ENCODE measurements at places on chromosomes 4 and X.

- no peak for DNase-seq
These were observed 119.8 kb downstream of the DHX15 start for GRCh38 chr4:24464566-24464965.

DNA sequence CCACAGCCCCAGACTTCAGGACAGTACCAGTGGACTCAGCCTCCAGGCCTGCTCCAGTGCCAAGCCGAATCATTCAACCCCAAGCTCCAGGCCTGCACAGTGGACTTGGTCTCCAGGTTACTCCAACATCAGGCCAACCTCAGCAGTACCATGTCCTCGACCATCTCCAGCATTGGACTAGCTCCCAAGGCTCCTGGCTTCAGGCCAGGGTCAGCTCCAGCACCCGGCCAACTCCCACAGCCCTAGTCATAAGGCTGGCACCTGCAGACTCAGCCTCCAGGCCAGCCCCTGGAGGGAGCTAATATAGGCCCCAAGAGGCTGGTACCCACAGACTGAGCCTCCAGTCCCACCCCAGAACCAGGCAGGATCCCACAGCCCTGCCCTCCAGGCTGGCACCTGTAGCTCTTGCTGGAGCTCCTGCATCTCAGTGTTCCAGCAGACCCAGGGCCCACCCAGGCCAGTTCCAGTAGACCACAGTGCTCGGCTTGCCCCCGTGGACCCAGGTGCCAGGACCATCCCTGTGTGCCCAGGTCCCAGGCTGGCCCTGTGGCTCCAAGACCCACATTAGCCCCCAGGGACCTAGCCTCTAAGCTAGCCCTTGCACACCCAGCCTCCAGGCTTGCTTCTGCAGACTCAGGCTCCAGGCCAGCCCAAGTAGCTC lies 25.6 kb downstream of the ZMAT1 start:
- DNase-seq = no peak

- no peak for DNase-seq
These were observed 182.4 kb downstream of the NR3C2 start for GRCh38 chr4:148259841-148260240.

DNA sequence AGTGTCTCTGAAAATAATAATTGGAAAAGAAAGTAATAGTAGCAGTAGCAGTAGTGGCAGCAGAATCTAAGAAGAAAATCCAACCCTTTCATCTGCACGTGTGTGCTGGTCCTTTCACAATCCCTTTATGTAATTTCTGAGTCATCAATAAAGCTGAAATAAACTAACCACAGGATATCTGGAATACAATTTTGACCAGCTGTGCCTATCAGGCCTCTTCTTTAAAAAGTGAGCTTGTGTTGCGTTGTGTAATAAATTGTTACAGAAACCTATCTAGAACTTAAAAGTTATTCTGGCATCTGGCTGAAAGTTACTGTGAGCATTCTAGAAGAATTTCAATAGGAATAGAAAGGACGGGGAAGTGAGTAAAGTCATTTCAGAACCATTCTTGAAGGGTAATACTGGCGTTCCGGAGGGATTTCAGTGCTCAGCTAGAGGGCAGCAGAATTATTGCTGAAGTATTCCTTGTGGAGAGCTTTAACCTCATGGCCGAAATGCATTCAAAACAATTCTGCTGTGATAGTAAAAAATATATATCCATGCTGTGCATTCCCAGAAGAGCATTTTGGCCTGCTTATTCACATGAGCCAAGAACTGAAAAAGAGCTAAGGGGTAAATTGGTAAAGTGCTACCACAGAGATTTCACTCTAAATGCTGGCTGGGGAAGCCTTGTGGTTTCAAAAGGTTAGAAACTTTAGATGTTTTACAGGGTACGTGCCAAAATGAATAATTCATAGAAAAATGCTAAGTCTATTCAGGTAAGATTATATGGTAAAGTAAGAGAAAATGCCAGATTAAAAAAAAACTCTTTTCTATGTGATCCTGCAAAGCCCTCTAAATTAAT lies 260.6 kb downstream of the NKX6-1 start:
- peak; percentile 68 for DNase-seq

GRCh38 chr4:1367230-1367935 lies 20.4 kb downstream of the UVSSA start:
- no peak for DNase-seq

- DNase-seq = peak; percentile 100
These were observed 435.8 kb downstream of the SPRY1 start for GRCh38 chr4:123832173-123833026.

DNA sequence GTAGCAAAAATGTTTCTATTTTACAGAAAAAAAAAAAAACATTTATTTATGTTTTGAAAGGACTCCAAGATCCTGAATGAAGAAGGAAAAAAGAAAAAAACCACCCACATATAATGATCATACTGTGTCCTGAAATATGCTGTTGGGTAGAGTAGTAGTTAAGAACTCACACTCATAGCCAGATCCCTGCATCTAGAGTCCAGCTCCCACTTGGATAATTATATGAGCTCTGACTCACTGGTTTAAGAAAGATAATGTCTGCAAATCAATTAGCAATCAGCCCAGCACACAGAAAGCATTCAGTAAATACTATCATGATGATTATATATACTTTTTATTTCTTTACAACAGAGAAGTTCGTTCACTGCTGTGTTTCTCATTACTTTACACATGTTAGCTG lies 46.7 kb upstream of the MXRA5 start:
- DNase-seq = no peak

- no peak for DNase-seq
These were observed 181.0 kb upstream of the EOLA2 start for GRCh38 chrX:150119323-150119722.

DNA sequence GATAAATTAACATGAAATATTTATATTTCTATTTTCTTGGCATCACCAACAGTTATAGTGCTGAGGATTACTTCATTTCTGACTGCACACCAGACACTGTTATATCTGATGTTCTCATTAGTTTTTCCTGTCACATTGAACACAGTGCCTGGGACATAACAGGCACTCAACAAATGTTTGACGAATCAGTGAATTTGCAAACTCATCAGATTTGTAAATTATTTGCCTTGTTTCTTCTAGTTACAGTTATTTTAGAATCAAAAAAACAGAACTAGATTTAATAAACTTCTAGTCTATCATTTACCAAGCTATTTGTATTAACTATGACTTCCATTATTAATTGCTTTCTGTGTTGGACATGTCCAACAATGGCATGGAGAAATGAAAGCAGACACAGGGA lies 483.3 kb downstream of the KLHL13 start:
- DNase-seq = no peak

- DNase-seq = peak; percentile 14
These were observed 41.7 kb downstream of the CNGA2 start for GRCh38 chrX:151776181-151776731.

GRCh38 chr4:1979477-1980196 lies 29.1 kb downstream of the NELFA start:
- DNase-seq = no peak

DNA sequence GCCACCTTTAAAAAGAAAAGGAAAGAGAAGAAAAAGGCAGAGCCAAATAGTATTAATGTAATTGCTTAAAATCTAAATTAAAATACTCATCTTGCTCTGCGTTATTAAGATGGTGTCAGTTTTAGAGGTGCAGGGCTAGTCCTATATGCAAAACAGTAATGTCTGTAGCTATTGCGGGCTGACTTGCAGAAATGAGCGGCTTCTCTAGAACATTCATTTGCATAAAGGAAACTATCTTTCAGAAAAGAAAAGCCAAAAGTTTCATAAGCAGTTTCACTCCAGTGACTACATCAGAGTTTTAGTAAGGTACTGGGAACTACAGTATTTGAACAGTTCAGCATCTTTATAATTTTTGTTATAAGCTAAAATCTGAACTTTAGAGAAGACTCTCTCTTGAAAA lies 6.0 kb downstream of the SMAD1 start:
- DNase-seq = no peak

GRCh38 chr4:132382243-132382642 lies 766.9 kb upstream of the PCDH10 start:
- no peak for DNase-seq

- DNase-seq = no peak
These were observed 5.5 kb upstream of the NSUN7 start for GRCh38 chr4:40744218-40744617.

DNA sequence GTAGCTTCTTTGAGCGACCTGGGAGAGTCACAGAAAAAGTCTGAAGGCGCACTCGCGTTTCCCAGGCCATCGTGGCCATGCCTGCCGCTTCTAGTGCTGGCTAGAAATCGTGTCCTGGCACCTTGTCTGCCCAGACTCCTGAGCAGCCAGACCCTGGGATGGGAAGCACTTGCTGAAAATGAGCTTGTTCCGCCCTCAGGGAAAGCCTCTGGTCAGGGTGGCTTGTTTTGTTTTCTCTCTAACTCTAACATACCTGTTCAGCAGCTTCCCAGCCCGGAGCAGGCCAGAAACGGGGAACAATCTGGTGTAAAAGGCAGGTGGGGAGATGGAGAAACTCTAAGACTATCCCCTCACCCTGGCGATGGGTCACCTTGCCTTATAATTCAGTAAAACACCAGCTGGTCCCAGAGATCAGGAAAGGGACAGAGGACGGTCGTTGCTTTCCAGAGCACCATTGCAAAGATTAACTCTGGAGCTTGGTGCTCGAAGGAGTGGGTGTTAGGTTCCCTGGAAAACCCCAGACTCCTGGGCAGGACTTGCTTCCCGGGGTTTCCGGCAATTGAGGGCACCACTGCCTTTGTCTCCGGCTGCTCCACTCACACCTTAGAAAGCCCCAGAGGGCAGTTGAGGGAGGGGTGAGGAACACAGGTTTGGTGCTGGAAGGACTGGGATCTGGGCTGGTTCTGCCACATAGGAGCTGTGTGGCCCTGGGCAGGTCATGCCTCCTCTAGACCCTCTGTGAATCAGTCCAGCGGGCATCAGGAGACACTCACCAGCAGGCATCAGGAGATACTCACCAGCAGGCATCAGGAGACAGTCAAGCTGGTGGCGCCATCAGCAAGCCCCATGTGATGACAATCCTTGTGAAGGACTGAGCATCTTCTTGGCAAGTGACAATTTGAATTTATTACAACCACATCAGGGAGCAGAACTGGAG lies 4.5 kb upstream of the SH3TC1 start:
- DNase-seq = no peak

DNA sequence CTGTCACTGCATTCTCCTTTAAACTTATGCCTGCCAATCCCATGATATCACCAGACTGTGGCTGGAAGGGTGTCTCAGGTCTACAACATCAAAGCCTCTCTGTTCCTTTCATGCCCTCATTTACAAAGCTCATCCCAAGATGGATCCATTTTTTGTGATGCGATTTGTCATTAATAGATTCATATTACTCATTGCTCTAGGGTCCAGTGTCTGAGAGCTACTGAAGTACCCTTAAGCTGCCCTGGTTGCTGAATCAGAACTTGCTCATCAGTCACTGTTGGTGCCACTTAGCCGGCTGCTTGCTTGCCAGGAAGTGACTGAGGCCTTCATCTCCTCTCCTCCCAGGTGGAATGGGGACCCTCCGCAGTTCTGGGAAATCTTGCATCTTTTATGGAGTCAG lies 395.5 kb upstream of the BOD1L1 start:
- DNase-seq = peak; percentile 5

DNA sequence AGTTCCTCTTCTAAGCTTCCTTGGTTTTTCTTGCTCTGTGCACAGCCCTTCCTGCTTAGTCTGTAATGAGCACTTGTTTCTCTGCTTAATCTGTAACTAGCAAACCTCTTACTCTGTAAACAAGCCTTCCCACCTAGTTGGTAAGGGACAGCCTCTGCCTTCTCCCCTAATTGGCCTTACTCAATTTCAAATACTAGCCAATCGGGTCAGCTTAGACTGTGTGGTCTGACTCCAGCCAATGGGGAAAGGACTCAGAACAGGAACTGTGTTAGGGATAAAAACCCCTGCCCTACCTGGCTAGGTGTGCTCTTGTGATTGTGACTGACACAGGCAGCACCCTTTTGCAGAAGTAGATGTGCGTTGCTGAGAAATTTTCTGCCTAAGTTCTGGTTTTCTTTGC lies 136.5 kb upstream of the AADAT start:
- no peak for DNase-seq

DNA sequence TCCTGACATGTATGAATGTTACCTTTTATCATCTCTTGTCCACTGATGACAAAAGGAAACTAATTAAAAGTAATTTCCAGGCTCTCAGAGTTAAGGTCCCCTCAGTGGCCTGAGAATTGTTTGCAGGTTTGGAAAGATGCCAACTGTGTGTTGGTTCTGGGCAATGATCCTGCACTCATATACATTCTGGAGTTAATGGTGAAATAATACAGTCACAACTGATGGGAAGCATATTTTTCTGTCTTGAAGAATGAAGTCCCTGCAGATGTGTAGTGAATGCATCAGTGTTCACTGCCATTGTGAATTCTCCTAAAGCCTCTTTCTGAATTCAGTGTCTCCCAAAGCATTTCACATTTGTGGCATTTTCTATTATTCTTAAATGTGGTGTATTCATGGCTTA lies 238.1 kb upstream of the PPP1R2C start:
- DNase-seq = no peak

DNA sequence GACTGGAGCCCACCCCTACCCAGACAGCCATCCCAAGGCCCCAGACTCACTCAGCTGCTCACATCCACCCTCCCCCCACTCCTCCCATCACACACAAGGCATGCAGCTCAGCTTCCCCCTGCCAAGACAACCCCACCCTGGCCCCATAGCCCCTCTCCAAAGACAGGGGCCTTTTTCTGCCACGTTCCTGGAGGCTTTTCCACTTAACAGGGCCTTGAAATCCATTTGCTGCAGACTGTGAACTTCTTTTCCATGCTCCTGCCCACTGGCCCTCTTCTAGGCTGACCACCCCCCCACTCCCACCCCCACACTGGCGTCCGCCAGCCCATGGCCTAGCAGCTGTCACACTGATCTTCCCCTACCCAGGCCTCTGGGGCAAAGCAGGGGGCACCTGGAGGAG lies 76.0 kb downstream of the PJA1 start:
- DNase-seq = no peak

- no peak for DNase-seq
These were observed 49.7 kb downstream of the EGF start for GRCh38 chr4:109962401-109962800.

- no peak for DNase-seq
These were observed 50.0 kb upstream of the VEGFD start for GRCh38 chrX:15434205-15434604.

DNA sequence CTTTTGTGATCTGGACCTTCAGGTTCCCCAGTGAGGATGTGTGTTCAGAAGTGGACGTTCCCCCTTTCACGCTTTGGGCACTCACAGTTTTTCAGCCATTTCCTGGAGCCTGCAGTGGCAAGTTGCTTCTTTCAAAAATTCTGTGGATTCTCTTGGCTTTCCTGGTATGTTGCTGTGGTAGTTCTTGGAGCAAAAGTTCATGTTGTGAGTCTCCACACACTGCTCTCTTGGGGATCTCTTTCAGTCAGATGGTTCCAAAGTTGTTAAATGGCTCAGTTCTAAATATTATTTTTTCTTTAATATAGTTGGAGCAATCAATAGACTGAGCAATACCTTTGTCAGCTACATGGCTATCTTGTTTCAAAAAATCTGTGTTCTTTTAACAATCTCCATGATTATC lies 28.5 kb upstream of the BANK1 start:
- DNase-seq = peak; percentile 31

- no peak for DNase-seq
These were observed at the start of gene ALAS2 for GRCh38 chrX:55030271-55031205. Gene ALAS2 (minus strand): TSS chrX:55030977. CDS start chrX:55026000, 4,977 bp downstream.
